Sigmoid colon (tissue), 7 donors: ENCODE measurements at places on chromosomes 1 and 21. TPM values are rescaled to one million over a fixed set of nuclear protein-coding genes. Genes with fewer than 3 reads are reported as not detected.

C1orf116 gene
- 8.9 TPM for polyA plus RNA-seq

CFHR5 gene
- polyA plus RNA-seq: not detected

GJA9 gene
- polyA plus RNA-seq: not detected

DNA sequence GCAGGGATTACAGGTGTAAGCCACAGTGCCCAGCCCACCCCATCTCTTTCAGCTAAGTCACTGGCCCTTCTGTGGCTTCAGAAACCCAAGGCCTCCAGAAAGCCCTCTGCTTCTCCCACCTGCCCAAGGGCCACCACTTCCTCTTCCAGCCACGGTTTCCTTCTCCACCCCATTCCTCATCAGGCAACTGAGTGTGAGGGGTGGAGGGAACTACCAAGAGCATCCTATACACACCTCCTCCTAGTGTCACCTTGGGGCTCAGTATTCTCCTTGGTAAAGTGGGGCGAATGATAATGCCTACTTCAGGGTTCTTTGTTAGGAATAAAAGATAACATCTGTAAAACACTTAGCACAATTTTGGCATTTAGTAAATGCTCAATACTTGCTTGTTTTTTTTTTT, 30.0 kb downstream of the KNCN start:
- no peak overlapping the region for H3K27ac ChIP-seq
- no peak for DNase-seq
- no peaks in the 10 kb centered on the region for H3K36me3 ChIP-seq
- H3K27me3 ChIP-seq: peaks cover 6% of the 10 kb centered on the region
- no peak overlapping the region for H3K4me3 ChIP-seq
- H3K4me1 ChIP-seq: no peaks in the 10 kb centered on the region

- no peaks in the 10 kb centered on the region for H3K36me3 ChIP-seq
- H3K4me3 ChIP-seq: no peak overlapping the region
- no peak overlapping the region for H3K27ac ChIP-seq
- H3K4me1 ChIP-seq: no peaks in the 10 kb centered on the region
- H3K27me3 ChIP-seq: no peaks in the 10 kb centered on the region
- DNase-seq: no peak
These were observed 78.1 kb upstream of the PAPPA2 start for GRCh38 chr1:176384841-176385240.

DNA sequence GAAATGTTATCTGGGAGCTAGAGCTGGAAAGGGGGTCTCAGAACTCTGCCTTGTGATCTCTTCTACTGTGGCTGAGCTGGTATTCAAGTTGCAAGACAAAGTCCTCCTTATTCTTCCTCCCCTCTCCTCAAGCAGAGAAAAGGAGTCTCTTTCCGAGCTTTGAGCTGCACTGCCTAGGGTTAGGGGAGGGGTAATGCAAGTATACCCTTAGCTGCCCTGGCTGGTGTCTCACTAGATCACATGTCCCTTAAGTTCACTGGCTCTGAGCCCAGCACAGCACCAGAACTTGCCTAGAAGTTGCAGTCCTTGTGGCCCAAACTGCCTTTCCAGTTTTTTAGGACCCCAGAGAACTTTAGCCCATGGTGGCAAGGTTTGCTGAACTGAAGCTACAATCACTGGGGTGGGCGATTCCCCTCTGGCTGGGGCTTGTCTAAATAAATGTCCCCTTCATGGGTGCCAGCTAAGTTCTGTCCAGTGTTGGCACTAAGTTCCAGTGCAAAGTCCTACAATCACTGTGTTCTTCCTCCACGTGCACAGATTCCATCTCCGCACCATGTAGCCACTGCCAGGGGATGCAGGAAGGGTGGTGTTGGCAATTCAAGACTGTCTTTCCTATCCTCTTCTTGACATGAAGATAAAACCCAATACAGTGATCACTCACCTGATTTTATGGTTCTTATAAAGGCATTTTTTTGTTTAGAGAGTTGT, 22.7 kb upstream of the CHIA start:
- H3K36me3 ChIP-seq: no peaks in the 10 kb centered on the region
- no peak overlapping the region for H3K27ac ChIP-seq
- H3K4me1 ChIP-seq: peaks cover 7% of the 10 kb centered on the region

- peaks cover 2% of the 10 kb centered on the region for H3K4me1 ChIP-seq
- no peak for DNase-seq
These were observed 23.6 kb upstream of the PLEKHA6 start for GRCh38 chr1:204383163-204383904.

- H3K27me3 ChIP-seq: no peaks in the 10 kb centered on the region
- H3K4me1 ChIP-seq: no peaks in the 10 kb centered on the region
- H3K4me3 ChIP-seq: no peak overlapping the region
- H3K36me3 ChIP-seq: no peaks in the 10 kb centered on the region
- no peak for DNase-seq
- no peak overlapping the region for H3K27ac ChIP-seq
These were observed 72.9 kb upstream of the RGS4 start for GRCh38 chr1:162996261-162996660.

DNA sequence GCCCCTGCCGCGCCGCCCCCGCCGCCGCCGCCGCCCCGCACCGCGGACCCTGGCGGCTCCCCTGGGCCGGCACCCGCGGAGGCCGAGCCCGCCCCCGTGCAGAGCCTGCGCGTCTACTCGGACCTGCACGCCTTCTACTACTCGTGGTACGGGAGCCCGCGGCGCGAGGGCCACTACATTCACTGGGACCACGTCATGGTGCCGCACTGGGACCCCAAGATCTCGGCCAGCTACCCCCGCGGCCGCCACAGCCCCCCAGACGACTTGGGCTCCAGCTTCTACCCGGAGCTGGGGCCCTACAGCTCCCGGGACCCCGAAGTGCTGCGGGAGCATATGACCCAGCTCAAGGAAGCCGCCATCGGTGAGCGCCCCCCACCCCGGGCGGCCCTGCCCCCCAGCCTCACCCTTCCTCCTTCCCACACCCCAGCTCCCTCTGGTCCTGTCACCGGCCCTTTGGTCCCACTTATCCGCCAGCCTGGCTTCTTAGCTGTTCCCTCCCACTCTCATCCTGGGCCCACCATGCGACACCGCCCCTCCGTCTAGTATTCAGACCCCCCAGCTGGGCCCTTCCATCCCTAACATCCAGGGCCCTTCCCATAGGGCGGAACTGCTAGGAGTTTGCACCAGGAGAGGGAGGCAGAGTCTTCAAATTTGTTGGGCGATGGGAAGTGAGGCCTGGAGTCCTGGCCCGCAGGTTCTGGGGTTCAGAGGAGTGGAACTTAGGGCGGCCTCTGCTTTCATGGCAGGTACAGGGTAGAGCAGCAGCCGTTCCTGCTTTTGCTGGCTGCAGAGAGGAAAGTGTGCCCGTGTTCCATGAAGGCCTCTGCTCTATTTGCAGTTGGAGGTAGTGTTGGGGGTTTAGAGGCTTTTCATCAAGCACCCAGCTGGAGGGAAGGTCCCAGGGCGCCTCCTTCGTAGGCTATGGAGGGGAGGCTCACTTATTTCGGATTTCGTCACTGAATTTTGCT, 1.0 kb downstream of the MANEAL start:
- DNase-seq: no peak
- H3K4me3 ChIP-seq: peak overlapping the region; percentile 56
- peaks cover 21% of the 10 kb centered on the region for H3K4me1 ChIP-seq

GRCh38 chr1:216535059-216535458, 111.8 kb upstream of the USH2A start:
- H3K4me1 ChIP-seq: no peaks in the 10 kb centered on the region
- H3K27me3 ChIP-seq: no peaks in the 10 kb centered on the region
- DNase-seq: no peak
- no peak overlapping the region for H3K27ac ChIP-seq
- no peaks in the 10 kb centered on the region for H3K36me3 ChIP-seq
- no peak overlapping the region for H3K4me3 ChIP-seq
